PC-9 (cell line): ENCODE measurements at places on chromosomes 16 and 17.

DNA sequence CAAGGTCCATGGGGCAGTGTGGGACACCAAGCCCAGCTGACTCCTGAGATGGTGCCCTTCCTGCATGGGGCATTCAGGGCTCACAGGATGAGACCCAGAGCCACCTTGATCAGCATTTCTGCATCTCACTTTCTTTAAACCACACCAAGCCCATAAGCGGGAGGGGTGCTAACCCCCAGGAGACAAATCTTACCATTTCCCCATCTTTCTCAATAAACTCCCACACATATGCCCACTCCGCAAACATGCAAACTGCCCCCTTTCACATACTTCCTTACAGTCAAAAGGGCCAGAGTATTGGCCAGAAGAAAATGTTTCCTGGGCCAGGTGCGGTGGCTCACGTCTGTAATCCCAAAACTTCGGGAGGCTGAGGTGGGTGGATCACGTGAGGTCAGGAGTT is 3.7 kb upstream of the SLC39A11 start:
- no peak overlapping the region for H3K4me3 ChIP-seq
- H3K27me3 ChIP-seq: no peaks in the 10 kb centered on the region
- no peak overlapping the region for H3K27ac ChIP-seq
- no peaks in the 10 kb centered on the region for H3K36me3 ChIP-seq
- peaks cover 12% of the 10 kb centered on the region for H3K4me1 ChIP-seq

GRCh38 chr16:13958474-13958873 is 38.5 kb downstream of the ERCC4 start:
- H3K4me1 ChIP-seq: peaks cover 72% of the 10 kb centered on the region
- peak overlapping the region; percentile 95 for H3K27ac ChIP-seq
- DNase-seq: no peak

GRCh38 chr17:78273813-78274212 is 42.4 kb downstream of the TMEM235 start:
- H3K27me3 ChIP-seq: peaks cover 8% of the 10 kb centered on the region
- H3K4me3 ChIP-seq: no peak overlapping the region
- no peaks in the 10 kb centered on the region for H3K4me1 ChIP-seq
- no peaks in the 10 kb centered on the region for H3K36me3 ChIP-seq
- H3K27ac ChIP-seq: no peak overlapping the region

DNA sequence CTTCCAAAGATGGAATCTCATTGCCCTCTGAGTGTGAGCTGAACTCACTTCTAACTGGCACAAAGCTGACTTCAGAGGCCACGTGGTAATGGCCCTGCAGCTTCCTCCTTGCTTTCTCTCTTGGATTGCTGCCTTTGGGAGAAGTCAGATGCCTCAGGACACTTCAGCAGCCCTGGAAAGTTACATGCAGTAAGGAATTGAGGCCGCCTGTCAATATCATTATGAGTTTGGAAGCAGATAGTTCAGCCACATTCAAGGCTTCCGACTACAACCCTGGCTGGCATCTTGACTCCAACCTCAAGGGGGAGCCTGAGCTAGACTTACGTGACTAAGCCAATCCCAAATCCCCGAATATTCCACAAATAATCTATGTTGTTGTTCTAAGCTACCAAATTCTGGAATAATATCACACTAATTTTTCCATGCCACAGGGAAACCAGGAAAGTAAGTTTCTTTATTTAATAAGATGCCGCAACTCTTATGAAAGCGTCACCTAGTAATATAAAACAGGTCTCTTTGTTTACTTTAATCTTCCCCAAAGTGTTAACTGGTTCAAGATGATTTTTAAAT is 13.6 kb downstream of the CEP20 start:
- peak overlapping the region; percentile 27 for H3K27ac ChIP-seq
- peaks cover 48% of the 10 kb centered on the region for H3K36me3 ChIP-seq
- no peaks in the 10 kb centered on the region for H3K27me3 ChIP-seq
- peak; percentile 39 for DNase-seq

- no peaks in the 10 kb centered on the region for H3K4me1 ChIP-seq
- H3K4me3 ChIP-seq: no peak overlapping the region
- DNase-seq: no peak
- no peaks in the 10 kb centered on the region for H3K36me3 ChIP-seq
- H3K27me3 ChIP-seq: peaks cover 10% of the 10 kb centered on the region; the same call in 1 of the 2 replicates
Measured at GRCh38 chr16:6113749-6114148, 1016.2 kb upstream of the EEF2KMT start.

- DNase-seq: no peak
- no peak overlapping the region for H3K4me3 ChIP-seq
- 0 out of 2 replicates have a peak, but pooled peaks cover 22% of the 10 kb centered on the region for H3K36me3 ChIP-seq
- no peaks in the 10 kb centered on the region for H3K4me1 ChIP-seq
Measured at GRCh38 chr17:3621146-3621720, 12.0 kb upstream of the TRPV1 start.
